CD4-positive, alpha-beta T cell treated with Interleukin-6 at 100 ng/mL for 8 hours (primary cell): ENCODE measurements at places on chromosomes 11 and 22.

GRCh38 chr22:39343259-39344045, 6.3 kb upstream of the SYNGR1 start:
- peak; percentile 51 for DNase-seq

- no peak for DNase-seq
Observed at GRCh38 chr11:38014405-38014804, 1416.4 kb upstream of the RAG2 start.

GRCh38 chr11:62552485-62553079, 6.0 kb upstream of the AHNAK start:
- no peak for DNase-seq

- DNase-seq: no peak
Observed at GRCh38 chr22:43038325-43038724, 23.4 kb upstream of the PACSIN2 start.

GRCh38 chr22:24977370-24978221, 25.1 kb downstream of the KIAA1671 start:
- DNase-seq: no peak

GRCh38 chr22:37560608-37561211, 430 bp downstream of the CDC42EP1 start:
- DNase-seq: no peak

DNA sequence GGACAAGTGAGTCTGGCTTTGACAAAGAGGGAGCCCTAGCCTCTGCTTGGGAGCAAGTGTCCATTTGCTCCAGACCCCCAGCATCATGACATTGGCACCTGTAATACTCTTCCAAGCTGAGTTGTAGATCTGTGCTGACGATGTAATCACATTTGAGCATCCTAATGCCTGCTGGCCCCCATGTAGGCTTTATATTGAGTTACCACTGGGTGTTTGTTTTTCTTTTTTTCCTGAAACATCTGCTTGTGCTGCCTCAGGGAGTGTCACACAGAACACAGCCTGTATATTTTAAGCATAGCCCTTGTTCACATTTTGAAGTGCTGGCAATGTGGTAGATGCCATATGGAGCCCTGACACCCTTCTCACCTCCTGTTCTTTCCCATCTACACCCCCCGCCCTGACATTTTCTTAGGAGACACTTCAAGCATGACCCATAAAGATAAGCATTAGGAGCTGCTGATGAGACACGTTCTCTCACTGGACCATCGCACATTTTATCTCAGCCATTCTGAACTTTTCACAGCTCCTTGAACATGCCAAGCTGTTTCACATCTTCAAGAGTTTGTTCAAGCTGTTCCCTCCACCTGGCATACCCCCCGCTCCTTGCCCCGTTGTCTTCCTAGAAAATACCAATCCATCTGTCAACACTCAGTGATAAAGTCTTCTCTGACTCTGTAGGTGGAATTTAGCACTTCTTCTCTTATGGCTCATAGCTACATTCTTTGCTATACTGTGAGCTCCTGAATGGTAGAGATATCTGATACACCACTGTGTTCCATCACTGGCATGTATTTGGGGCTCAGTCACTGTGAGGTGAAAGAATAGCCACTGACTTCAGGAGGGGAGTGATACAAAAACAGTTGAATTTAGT, 128.7 kb downstream of the TRIM44 start:
- no peak for DNase-seq

- DNase-seq: no peak
Observed at GRCh38 chr22:41847300-41847699, 14.4 kb downstream of the SREBF2 start.

GRCh38 chr11:84740050-84740449, 887.1 kb downstream of the DLG2 start:
- no peak for DNase-seq

- DNase-seq: no peak
Observed at GRCh38 chr11:134745456-134745855, 333.4 kb upstream of the B3GAT1 start.

- DNase-seq: no peak
Observed at GRCh38 chr22:33579448-33580093, 340.7 kb downstream of the LARGE1 start.

- DNase-seq: no peak
Observed at GRCh38 chr11:130217133-130218031, 57.8 kb downstream of the ST14 start.

GRCh38 chr11:115499891-115500290, 4.3 kb downstream of the CADM1 start:
- no peak for DNase-seq

DNA sequence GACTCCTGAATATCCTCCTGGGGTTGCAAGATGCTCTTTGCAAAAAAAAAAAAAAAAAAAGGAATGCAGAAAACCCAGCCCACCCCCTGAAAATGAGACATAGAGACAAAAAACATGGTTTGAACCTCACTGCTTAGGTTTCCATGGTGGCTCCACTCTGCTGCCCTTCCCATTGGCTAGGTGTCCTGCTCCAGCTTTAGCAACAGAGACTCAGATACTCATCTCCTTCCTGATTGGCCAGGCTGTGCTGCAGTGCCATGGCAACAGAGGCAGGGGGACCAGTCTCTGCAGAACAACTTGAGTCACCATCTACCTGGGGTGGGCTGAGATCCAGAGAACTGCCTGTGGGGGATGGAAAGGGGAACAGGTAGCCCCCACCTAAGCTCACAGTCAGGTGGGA, 17.4 kb upstream of the YWHAH start:
- no peak for DNase-seq

- no peak for DNase-seq
Observed at GRCh38 chr11:120903686-120904085, 120.2 kb upstream of the TBCEL start.

DNA sequence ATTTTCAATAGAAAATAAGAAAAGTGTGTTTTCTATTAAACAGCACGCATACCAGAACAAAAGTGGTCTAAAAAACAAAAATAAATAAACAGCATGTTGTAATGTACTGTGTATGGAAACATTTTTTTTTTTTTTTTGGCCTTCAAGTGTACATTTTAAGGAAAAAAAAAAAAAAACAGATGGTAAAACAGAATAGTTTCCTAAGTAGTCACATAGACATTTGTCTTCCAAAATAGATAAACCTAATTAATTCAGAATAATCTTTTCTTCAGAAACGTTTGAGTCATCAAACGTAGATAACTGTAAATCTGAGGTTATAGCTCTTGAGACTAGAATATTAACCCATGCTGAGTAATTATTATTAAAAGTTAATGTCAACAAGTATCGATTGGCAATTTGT, 396 bp upstream of the CFAP300 start:
- DNase-seq: no peak

DNA sequence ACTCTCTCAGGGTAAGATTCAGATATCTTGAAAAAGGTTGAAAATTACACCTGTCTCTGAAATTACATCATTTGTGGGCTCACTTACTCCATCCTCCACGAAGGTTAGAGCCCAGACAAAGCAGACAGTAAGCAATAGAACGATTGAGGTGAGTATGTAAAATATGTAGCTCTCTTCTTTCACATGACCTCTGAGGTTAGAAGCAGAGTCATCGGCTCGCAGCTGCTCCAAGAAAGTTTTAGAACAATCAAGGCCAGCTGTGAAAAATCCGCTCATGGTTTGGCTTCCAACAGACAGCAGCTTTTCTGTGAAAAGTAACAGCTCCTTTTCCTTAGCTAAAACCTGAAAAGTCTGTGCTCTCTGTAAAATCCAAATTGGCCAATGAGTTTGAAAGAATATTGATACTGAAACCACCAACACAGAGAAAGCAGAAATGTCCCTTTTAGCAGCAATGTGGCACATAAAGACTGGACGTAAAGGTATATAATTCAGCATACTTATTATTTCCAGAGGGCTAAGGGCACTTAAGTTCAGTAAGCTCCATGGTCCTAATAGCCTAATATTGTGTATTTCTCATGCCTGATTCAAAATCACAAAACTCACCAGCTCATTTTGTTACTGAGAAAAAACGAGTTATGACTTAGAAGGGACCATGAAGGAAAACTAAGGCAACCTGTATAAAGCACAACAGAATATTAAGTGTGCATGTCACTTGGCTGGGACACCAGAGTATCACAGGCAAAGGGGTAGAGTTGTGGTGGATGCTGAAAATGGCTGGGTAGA, 78.2 kb downstream of the FAM76B start:
- DNase-seq: no peak

DNA sequence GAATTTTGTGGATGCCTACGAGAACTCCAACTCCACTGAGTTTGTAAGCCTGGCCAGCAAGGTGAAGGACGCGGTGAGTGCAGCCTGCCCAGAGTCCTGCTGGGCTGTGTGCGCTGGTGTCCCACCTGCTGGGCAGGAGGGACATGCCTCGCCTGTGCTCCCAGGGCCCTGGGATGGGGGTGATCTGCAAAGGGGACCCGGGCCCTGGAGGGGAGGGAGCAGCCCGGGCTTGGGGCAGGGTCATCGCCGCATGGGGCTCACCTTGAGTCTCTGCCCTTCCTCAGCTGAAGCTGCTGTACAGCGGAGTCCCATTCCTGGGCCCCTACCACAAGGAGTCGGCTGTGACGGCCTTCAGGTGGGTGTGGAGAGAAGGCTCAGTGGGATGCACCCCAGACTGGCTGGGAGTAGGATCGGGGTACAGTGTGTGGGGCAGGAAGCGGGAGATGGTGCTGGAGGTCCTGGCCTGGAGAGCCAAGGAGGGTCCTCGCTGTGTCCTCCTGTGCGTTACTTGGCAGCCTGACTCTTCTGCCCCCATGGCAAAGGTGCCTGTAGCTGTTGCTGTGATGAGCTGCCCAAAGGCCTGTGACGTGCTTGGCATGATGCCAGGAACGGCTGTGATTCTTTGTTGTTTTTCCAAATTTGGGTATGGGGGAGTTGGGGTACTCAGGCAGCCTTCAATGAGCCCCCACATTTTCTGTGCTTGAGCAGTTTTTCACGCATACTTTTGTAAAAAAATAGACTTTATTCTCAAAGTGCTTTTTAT, 29.2 kb downstream of the ST14 start:
- no peak for DNase-seq

DNA sequence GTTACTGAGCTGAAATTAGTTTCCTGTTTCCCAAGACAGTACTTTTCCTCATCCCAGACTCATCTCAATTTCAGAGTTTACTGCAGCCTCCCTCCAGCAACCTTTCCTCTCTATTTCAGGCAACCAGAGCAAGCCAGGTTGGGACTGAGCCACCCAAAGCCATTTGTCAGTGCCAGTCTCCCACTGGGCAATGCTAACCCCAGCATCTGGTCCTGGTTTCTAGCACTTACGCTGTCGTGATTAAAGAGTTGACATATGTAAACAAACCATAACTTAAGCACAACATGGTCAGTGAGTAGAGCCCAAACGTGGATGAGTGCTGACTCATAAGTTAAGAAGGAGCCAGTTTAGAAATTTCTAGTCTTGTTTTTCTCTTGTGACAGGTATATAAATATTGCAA, 119.6 kb upstream of the BLID start:
- no peak for DNase-seq

DNA sequence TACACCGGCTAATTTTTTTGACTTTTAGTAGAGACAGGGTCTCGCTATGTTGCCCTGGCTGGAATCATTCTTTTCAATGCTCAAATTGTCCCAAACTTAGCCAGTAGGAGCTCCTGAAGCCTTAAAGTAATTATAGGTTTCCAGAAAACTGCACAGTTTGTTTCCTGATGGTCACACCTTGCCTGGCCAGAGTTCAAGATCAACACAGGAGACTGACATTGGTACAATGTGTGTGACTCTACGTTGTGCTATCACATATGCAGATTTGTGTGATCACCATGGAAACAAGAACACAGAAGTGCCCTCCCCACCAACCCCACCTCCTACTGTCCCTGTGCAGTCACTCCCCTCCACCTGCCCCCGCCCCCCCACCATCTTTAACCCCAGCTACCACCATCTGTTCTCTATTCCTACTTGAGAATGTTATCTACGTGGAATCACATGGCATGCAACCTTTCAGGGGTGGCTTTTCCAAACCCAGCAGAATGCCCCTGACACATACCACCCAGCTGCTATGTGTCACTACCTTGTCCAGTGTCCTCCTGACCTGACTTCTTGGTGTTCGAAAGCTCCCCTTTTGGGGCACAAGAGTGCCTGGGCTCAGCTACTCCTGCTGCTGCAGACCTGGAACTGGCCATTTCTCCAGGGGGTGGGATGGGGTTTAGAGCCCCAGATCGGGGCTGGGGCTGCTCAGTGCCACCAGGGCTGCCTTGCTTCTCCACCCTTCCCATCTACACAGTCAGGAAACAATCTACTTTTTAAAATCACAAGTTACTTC, 6.1 kb upstream of the NAP1L4 start:
- DNase-seq: no peak

DNA sequence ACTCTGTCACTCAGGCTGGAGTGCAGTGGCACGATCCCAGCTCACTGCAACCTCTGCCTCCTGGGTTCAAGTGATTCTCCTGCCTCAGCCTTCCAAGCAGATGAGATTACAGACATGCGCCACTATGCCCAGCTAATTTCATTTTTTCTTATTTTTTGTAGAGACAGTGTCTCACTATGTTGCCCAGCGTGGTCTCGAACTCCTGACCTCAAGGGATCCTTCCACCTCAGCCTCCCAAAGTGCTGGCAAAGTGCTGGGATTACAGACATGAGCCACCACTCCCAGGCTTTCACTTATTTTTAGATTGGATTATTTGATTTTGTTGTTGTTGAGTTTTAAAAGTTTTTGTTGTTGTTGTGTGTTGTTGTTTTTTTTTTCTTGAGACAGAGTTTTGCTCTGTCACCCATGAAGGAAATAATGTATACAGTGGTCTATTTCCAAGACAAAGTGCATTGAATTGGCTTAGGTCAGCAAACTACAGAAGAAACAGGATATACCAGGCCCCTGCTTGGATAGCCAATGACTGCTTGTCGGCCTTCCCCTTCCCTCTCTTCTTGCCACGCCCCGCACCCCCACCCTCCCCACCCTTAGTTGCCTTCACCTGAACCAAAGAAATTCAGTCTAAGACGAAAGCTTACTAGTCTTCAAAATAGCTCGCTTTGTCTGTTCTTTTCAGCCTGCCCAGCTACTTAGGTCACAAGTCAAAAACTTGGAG, 91.8 kb upstream of the CLDN5 start:
- DNase-seq: no peak

GRCh38 chr11:130071211-130071712, 1.6 kb downstream of the APLP2 start:
- DNase-seq: no peak

DNA sequence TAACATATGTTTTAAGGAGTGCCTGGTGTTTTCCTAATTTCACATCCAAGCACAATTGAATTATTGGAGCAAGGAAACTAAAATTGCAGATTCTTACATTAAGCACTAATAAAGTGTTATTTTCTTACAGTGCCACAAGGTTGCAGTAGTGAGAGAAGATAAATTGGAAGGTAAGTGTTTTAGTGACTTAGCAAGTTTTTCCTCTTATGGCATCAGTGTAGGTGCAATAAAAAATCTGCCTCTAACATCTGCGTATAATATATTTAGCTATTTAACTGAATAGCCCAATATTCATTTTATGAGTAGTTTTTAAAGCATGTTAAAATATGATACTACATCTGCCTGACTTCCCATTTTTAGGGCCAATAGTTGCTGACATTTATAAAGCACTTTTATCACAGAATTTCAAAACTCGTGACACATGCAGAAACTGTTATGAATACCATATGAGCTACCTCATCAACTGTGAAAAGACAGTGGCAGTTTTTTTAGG, 19.0 kb downstream of the POLD3 start:
- DNase-seq: no peak
